Parietal lobe (tissue), 2 donors: ENCODE measurements at places on chromosomes 4 and X. TPM values are rescaled to one million over a fixed set of nuclear protein-coding genes. Genes with fewer than 3 reads are reported as not detected.

CCKAR gene
- 0.31 TPM for total RNA-seq

IL21 gene
- not detected for total RNA-seq

CRMP1 gene
- total RNA-seq = 680 TPM

RAB28 gene
- total RNA-seq = 26.3 TPM

FAT1 gene
- 36.9 TPM for total RNA-seq
